Stimulated activated CD4-positive, alpha-beta T cell treated with anti-CD3 and anti-CD28 coated beads, Interleukin-1b, Interleukin-23, amount 100 ng/mL, for 4 hours (primary cell): ENCODE measurements at places on chromosomes 3 and 15.

DNA sequence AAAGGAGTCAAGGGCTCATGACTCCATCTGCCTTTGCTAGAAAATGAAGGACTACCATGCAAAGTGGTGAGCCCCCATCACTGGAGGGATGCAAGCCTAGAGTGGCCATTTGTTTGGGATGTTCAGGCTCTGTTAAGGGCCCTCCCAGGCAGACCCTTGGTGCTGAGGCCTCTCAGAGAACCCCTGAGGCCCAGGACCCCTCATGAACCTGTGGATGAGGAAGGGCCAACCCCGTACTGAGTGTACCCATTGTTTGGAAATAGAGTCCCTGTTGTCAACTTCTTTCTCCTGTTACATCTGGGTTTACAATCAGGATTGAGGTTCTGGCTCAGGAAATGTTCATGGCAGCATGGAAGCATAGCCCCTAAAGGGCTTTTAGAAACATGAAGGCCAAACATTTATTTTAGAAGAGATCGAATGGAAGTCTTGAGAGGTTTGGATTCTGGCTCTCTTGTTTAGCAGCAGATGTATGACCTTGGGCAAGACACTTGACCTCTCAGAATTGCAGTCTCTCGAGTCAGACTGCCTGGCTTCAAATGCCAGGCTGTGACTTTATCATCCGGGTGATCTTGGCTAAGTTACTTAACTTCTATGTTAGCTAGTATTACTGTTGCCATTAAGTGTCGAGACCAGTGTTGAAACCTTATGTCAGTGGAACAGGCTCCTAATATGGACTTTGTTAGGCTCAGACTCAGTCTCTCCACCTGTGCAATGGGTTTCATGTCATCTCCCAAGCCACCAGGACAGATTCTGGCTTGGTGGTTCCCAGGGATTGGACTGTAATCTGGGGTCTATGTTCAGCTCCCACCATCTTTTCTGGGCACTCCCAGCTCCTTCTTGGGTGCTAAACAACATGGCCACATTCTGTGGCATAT lies 12.4 kb downstream of the ITGA11 start:
- DNase-seq = no peak

DNA sequence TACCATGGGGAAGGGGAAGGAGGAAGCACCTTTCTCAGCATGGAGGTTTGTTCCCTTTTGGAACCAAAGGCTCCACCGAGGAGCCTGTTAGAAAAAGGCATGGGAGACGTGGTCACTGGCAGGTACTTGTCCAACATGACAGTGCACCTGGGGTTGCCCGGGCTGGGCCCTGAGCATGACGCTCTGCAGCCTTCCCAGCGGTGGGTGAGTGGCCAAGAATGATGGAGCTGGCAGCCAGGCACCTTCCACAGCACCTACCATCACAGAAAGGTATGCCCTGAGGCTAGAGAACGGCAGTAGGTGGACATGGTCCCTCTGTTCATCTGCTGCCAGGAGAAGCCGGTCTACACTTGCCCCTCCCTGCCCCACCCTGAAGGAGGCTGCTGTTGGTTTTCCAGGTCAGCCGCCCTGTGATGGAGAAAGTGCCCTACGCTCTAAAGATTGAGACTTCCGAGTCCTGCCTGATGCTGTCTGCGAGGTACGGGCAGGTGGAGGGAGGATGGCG lies 29.0 kb upstream of the NR2C2 start:
- no peak for DNase-seq

GRCh38 chr3:130728037-130728436 lies 18.6 kb downstream of the PIK3R4 start:
- no peak for DNase-seq

- no peak for DNase-seq
These were observed 19.9 kb downstream of the IGSF10 start for GRCh38 chr3:151440940-151441339.

GRCh38 chr3:13235897-13236296 lies 162.7 kb upstream of the IQSEC1 start:
- DNase-seq = no peak

DNA sequence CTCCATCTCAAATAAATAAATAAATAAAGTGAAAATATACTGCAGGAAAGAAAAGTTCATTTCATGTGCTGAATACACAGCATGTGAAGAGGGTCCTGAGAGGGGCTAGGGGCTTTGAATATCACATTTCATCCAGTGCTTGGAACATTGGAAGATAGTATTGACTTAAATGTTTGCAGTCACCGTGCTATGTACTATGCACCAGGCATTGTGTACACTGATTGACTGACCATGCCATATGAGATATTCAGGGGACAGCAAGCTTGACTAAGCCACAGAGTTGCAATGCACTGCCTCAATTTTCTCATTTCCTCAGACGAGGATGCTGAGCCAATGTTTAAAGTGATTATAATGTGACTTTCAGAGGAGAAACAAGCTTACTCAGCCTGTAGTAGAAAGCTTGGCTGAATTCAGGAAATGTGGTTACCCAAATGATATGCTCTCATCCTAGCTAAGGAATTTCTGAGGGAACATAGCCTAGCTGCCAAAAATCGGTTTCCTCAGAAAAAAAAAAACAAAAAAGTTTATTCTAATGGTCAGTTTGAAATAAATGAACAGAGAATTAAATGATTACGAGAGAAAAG lies 557.9 kb downstream of the FGF12 start:
- no peak for DNase-seq
